ENCODE measurements at places on chromosomes 7 and 10.

DNA sequence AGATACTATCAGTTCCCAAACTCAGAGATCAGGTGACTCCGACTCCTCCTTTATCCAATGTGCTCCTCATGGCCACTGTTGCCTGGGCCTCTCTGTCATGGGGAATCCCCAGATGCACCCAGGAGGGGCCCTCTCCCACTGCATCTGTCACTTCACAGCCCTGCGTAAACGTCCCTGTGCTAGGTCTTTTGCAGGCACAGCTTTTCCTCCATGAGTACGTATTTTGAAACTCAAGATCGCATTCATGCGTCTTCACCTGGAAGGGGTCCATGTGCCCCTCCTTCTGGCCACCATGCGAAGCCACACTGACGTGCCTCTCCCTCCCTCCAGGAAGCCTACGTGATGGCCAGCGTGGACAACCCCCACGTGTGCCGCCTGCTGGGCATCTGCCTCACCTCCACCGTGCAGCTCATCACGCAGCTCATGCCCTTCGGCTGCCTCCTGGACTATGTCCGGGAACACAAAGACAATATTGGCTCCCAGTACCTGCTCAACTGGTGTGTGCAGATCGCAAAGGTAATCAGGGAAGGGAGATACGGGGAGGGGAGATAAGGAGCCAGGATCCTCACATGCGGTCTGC, 162.2 kb downstream of the EGFR start:
- DNase-seq: no peak

- DNase-seq: no peak
Observed at GRCh38 chr7:70005891-70006260, 407.6 kb downstream of the AUTS2 start.

- no peak for DNase-seq
Observed at GRCh38 chr10:51020200-51020599, 54.1 kb upstream of the PRKG1 start.

DNA sequence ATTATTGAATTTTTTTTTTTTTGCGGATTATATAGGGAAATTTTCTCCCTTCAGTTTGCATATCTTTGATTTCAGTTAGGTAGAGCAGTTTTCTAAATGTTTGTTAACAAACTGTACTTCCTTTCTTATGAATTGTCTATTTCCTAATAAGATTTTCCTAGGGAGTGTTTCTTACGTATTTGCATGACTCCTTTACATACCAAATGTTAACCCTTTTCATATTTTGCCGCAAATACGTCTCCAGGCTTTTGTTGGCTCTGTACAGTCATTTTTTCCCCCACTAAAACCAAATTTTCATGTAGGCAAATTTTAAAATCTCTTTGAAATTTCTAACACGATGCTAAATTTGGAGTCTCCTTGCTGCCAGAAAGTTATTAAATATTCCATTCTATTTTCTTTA, 1.9 kb upstream of the FRAT2 start:
- no peak for DNase-seq

- DNase-seq: no peak
Observed at GRCh38 chr10:86642021-86642420, 12.3 kb upstream of the OPN4 start.

DNA sequence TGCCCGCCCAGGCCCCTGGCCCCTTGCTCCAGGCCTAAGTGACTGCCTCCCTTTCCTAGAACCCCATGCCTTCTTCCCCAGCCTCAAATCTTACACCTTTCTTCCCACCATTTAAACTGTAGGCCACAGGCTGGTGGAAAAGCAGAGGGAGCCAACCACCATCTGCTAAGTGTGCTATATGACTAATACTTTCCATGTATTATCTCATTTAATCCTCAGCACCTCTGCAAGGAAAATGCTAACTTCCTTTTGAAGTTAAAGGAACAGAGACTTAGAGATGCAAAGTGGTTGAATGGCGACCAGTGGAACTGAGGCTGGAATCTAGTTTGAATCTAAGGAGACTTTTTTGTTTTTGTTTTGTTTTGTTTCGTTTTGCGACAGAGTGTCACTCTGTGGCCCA, 17.8 kb upstream of the MTPAP start:
- no peak for DNase-seq

DNA sequence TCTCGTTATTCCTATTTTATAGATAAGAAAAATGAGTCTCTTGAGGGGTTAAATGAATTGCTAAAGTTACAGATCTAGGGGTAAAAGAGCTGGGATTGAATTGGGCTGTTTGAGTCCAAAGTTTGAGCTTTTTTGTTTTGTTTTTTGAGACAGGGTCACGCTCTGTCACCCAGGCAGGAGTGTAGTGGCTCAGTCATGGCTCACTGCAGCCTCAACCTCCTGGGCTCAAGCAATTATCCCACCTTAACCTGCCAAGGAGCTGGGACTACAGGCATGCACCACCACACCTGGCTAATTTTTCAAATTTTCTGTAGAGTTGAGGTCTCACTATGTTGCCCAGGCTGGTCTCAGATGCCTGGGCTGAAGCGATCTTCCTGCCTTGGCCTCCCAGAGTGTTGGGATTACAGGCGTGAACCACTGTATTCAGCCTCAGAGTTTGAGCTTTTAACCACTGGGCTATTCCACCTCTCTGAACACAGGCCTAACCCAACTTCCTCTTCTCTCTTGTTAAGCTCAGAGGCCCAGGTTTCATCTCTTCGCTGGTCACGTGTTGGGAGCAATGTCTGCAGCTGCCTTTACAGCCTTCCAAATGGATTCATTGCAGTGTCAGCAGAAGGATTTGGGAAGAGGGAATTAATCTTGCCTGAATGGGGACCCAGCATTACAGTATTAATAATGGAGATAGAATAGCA, 8.0 kb downstream of the SUFU start:
- DNase-seq: no peak

DNA sequence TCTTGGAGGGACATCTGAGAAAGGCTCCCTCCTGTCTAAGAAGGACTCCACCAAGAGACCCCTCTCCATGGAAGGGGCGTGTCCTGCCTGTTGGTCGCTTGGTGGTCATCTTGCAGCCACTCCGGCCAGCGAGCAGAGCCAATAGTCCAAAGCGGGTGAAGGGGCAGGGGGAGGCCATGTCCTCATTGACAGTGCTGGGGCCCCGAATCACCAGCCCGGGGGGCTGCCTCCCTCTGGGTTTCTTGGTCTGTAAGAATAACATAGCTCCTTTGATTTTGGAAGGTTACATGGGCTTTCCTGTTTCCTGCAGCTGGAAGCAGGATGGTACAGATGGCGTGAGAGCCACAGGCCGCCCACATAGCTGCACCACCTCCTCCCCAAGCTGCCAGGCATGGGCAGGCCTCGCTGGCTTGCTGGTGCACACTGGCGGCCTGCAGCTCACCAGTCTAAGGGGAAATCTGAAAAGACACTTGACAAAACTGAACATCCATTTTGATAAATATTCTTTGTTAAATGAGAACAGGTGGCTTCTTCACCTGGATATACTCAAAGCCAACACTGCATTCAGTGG, 105.8 kb downstream of the ARHGAP22 start:
- peak; percentile 55 for DNase-seq

DNA sequence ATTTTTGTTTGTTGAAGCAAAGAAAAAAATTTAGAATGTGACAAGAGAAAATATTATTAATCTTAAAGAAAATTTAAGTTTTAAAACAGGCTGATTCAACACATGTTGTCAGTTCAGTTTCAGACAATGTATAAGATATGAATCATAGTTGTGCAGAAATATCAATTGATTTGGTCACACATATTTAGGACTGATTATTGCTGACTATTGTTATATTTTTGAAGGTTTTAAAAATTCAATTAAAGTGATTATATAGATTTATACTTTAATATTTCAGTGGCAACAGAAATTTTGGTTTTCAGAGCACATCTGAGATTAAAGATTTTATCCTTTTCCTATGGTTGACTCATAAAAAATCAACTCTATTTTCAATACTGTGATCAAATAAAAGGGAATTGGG, 132.5 kb downstream of the PON1 start:
- no peak for DNase-seq

GRCh38 chr7:29300649-29301048, 106.1 kb downstream of the CHN2 start:
- DNase-seq: no peak

- DNase-seq: no peak
Observed at GRCh38 chr10:110818311-110819256, 53.1 kb upstream of the PDCD4 start.

DNA sequence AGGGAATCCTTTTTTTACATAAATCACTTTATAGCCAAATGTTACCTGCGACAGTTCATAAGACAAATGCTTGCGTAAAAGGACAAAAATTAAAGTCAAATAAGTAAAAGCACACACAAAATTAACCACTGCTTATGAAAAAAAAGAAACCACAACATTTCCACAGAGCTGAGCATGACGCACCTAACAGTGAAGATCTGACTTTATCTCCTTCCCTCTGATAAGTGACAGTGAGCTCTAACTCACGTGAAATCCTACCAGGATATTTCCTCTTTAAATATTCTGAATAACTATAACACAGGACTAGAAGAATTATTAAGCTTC, 225.5 kb downstream of the SFMBT2 start:
- no peak for DNase-seq

- no peak for DNase-seq
Observed at GRCh38 chr7:19145434-19146115, 354 bp upstream of the FERD3L start.

DNA sequence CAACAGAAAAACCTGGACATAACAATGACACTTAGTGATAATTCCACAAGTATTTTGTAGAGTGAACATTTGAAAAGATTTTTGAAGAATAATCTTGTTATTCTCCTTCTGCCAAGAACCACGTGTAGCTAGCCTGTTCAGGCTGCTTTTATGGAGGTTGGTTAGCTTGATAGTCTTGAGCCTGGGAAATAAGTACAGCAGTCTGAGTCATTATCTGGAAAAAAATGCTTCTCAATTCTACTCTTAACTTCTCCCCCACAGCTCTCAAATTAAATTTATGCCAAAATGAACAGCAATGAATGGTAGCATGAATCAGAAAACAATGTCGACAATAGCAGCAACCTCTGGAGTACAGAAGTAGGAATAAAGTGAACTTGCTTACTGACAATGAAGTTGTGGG, 63.2 kb downstream of the GPR37 start:
- DNase-seq: no peak

GRCh38 chr7:2612445-2613097, 19.2 kb upstream of the TTYH3 start:
- no peak for DNase-seq

Measured in type B pancreatic cell (in vitro differentiated cells).